ENCODE measurements at places on chromosomes 1 and 21.

DNA sequence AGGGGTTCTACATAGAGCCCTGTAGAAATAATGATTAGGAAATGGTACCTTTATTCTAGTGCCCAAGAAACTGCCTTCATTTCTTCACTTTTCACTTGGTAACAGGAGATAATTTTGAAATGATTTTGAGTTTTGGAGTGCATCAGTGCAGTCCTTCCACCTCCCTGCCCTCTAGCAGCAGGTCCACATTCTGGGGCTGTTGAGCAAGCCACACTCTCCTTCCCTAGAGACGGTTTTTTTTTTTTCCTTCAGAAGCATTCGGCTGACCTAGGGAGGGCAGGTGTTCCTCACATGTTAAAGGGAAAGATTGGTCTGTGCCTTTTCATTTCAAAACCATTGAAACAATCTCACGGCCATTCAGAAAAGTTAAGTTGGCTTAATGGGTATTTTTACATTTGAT, 39.8 kb downstream of the SLC37A1 start:
- peak; percentile 40 for DNase-seq

- no peak for DNase-seq
Observed at GRCh38 chr21:43345746-43346409, 81.1 kb downstream of the SIK1 start.

GRCh38 chr1:157403203-157403602, 149.1 kb downstream of the FCRL5 start:
- peak; percentile 6 for DNase-seq

GRCh38 chr1:204409123-204409522, 2.5 kb downstream of the PPP1R15B start:
- no peak for DNase-seq

GRCh38 chr1:63248216-63248615, 74.2 kb upstream of the FOXD3 start:
- DNase-seq, result no peak

GRCh38 chr1:156593661-156593989, 2.0 kb downstream of the NAXE start:
- no peak for DNase-seq

GRCh38 chr1:155932487-155932886, 1.7 kb downstream of the KHDC4 start:
- no peak for DNase-seq

DNA sequence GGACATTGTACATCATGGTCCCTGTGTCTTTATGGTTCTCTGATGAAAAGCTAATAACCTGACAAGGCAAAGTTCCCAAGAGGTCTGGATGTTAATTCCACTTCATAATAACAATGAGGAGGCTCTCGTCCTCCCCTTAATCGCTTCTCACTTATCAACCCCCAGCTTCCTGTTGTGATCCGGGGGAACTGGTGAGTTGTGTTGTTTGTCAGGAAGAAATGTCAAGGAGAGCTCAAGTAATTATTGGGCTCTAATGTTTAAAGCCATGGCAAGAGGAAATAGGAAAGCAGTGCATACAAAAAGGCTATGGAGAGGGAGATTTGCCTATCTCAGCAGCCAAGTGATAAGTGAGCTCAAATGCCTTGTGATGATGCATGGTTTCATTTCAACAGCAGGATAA, 42.8 kb upstream of the RASAL2 start:
- DNase-seq, result no peak

- DNase-seq, result peak; percentile 98
Observed at GRCh38 chr1:156659988-156660751, 17.0 kb downstream of the NES start.

DNA sequence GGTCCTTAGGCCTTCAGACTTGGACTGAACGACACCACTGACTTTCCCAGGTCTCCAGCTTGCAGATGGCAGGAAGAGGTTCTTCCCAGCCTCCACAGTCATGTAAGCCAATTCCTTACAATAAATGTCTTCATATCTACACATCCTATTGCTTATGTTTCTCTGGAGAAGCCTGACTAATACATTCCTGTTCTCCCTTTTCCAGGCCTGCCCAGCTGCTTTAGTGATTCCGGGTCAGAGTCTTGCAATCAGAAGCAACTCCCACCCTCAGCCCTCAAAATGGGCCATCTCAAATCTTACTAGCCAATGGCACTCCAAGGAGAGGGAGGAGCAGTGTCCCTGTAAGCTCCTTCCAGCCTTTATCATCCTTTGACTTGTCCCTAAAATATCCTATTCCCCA, 16.4 kb upstream of the CPT2 start:
- no peak for DNase-seq

GRCh38 chr1:36570478-36571060, 87.9 kb upstream of the CSF3R start:
- no peak for DNase-seq

- peak; percentile 38 for DNase-seq
Observed at GRCh38 chr1:154191990-154192461, at the start of gene TPM3. TSS of gene TPM3 (minus strand) at chr1:154192100. CDS start at chr1:154192018, 82 bp downstream.

GRCh38 chr21:16194788-16195537, 465.2 kb downstream of the USP25 start:
- peak; percentile 80 for DNase-seq

DNA sequence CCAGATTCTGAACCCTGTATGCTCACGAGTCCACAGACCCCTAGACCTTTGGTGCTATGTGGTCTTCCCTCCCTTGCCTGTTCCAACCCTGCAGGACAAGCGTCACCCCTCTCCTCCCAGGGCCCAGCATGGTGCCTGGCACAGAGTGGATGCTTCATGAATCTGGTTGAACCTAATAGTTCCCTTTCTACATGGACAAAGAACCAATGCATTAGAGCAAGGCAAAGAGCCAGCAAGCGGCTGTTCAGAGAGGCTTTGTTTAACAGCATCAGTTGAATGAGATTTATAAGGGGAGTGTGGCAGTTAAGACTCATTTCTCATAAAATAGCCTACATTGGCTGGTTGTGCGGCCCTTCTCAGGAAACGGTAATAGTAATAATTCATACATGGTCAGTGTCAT, 14.9 kb downstream of the SLC26A9 start:
- DNase-seq, result no peak

GRCh38 chr1:234772345-234773147, 162.6 kb upstream of the IRF2BP2 start:
- peak; percentile 69 for DNase-seq

DNA sequence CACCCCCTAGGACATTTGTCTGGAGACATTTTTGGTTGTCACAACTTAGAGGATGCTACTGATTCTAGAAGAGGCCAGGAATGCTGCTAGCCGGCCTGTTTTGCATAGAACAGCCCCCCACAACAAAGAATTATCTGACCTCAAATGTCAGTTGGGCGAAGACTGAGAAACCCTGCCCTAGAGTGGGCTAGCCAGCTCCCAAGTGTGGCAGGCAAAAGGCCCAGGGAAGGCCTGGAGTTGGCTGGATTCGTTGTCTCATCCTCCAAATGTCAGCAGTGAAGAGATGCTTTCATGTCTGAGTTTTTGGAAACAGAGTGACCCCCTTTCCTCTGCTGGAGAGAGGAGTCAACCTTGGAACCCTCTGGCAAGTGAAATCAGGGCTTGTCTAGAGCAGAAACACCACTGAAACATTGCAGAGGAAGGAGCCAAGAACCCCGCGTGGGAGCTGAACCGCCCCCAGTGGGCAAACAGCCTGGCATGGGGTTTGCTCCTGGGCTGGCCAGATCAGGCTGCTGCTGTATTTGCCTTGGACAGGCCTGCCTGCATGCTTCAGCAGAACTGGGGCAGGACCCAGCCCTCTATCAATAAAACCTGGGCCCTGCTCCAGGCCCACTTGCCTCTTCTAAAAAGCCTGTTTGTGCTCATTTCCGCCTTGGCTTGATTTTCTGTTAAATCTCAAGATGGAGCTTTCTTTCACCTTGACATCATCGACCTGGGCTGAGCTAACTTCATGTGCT, 32.9 kb downstream of the RASSF5 start:
- DNase-seq, result no peak

DNA sequence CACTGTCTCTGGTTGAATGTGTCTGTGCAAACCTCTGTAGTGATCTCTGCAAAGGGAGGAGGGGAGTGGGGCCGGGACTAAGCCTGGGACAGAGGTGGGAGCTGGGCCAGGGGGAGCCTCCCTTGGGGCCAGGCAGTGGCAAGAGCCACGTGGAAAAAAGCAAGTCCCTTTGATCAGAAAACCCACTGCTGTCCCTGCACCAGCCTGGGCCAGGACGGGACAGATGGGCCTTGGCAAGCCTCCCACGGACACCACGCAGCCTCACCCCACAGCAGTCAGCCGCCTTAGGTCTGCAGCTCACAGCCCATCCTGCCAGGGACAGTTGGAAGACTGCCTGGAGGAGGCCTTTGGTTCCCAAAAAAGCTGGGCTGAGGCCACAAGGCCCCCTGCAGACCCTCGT, 11.7 kb upstream of the TRAPPC10 start:
- DNase-seq, result no peak

DNA sequence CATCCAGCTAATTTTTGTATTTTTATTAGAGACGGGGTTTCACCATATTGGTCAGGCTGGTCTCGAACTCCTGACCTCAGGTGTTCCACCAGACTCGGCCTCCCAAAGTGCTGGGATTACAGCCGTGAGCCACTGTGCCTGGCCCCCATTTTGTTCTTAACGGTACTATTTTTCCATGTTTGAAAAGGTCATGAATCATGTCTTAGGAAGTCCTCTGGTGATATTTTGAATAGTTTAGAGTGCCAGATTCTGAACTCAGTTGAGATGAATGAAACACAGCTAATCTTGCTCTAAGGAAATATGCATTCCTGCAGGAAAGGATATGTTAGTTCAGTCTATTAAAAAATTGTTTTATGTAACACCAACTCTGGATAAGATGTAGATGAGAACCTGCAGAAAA, 62.6 kb upstream of the ATP2B4 start:
- no peak for DNase-seq

- no peak for DNase-seq
Observed at GRCh38 chr1:228721407-228721806, 13.9 kb upstream of the RHOU start.

GRCh38 chr1:66938613-66939012, 13.8 kb downstream of the MIER1 start:
- DNase-seq, result no peak

DNA sequence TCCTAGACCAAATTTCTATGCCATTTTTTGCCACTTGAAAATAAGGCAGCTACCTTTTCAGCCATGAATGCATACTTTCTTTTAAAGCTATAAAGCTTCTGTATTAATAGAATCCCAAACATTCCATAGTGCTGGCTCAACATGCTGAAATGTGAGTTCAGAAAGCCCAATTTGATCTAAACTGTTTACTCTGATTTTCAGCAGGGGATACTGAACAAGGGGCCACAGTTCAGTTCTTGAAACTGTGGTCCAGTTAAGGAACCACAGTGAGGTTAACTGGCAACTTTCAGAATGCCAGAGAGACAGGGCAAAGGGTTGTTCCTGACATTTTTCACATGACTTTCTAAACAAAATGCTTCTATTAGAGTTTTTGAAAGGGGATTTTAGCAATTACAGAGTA, 85.7 kb upstream of the COL11A1 start:
- no peak for DNase-seq

GRCh38 chr1:41672641-41673361, 188.3 kb upstream of the EDN2 start:
- DNase-seq, result peak; percentile 77

DNA sequence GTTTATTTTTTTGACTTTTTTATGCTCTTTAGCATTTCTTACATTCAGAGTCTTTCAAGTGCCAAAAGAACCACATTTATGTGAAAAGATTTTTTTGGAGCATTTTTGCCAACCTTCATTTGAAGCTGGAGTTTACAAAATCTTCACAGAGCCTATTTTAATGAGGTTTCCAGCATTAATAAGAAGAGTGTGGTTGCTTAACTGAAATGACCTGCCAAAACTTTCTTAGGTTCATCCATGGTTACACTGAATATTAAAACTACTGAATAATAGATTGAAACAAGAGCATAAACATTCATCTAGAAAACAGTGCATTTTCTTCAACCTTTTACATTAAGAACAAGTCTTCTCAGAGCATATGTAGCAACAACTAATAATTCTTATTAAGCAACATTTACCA, 672.3 kb upstream of the CXADR start:
- DNase-seq, result no peak

DNA sequence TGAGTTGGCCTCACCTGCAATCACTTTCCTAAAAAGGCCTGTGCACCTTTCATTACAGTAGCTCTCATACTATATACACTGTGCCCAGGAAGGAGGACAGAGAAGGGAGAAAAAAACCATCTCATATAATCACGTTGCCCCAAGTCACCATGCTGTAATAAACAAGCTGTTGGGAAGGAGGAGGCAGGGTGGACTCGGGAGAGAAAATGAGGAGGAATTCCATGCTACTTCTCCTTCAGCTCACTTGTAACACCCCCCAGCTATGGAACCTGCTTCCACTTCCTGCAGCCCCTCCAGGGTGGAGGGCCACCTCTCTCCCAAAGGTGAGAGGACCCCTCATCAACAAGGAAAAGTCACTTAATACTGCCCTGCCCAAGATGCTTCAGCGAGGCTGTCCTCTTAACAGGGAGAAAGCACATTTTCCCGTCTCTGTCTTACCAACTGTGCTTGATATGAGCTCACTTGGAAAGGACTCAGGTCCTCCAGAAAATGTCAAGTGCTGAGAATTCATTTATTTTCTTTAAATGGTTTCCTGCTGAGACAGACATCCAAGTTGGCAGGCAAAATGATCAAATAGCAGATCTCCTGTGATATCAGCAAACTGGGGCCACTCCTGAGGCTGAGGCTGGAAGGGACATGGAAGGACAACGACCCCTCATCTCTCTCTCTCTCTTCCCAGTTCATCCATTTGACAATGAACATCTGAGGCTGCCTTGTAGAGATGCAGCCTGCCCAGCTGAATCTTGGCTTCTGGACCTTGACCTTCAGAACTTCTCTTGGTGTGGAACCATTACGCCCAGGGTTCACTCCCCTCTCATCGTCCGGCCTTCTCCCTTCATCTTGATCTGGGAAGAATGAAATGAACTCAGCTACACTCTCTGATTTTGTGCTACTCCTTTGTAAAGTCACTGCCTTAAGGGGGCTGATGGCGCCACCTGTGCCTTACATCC, 54.0 kb downstream of the CAPN9 start:
- DNase-seq, result no peak

GRCh38 chr1:172470149-172470548, 26.3 kb upstream of the PIGC start:
- DNase-seq, result no peak

DNA sequence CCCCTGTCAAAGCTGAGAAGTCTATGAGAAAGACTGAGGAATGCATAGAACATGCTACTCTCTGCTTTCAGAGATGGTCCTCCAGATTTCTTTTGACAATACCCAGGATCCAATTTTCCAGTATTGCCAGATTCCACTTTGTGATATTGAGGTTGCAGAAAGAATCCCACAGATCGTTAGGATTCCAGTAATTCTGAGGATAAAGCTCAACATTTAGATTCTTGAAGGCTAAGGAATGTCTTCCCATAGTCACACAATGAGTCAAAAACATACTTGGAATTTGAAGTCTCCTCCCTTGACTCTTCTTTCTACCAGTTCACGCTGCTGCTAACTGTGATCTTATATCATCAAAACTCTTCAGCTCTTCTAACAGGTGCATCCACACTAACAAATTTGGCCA, 57.1 kb downstream of the TNFSF18 start:
- no peak for DNase-seq

GRCh38 chr1:34918977-34919561, 10.4 kb downstream of the DLGAP3 start:
- DNase-seq, result peak; percentile 62

GRCh38 chr1:206050655-206051235, 2.2 kb upstream of the RHEX start:
- no peak for DNase-seq

Measured in eye (tissue), 1 donor.